ENCODE measurements at places on chromosomes 4 and X. TPM values are rescaled to one million over a fixed set of nuclear protein-coding genes. Genes with fewer than 3 reads are reported as not detected.
A peak's percentile ranks its signal among the peaks of the same experiment; 100 is the strongest.

EMCN gene
- total RNA-seq = not detected

DDX53 gene
- not detected for total RNA-seq

EFHC2 gene
- total RNA-seq = not detected

DNA sequence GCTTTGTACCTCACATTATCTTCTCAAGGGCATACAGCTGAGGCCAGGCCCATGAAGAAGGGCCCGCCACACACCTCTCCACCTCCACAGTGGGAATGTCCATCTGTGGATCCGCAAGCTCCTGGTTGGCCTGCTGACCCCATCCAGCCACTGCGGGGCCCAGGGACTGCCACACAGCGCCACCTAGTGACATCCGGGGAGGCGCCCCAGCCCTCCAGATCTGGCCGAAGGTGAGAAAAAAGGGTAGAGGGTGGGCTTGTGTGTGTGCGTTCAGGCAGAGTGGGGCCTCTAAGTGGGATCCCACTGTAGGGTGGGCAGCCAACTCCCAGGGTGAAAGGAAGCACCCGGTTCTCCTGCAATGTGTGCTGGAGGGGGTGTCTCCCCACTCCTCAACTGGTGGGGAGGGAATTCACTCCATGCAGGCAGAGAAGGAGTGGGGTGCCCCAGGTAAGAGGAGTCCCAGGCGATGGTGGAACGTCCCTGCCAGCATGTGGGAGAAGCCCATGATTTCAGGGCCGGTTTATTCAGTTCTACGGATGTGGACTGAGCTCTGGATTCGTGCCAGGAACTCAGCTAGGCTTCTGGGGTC is 117.3 kb downstream of the ENPP6 start:
- peak; percentile 11 for DNase-seq

GRCh38 chr4:139319571-139319970 is 17.3 kb upstream of the NDUFC1 start:
- no peak for DNase-seq

DNA sequence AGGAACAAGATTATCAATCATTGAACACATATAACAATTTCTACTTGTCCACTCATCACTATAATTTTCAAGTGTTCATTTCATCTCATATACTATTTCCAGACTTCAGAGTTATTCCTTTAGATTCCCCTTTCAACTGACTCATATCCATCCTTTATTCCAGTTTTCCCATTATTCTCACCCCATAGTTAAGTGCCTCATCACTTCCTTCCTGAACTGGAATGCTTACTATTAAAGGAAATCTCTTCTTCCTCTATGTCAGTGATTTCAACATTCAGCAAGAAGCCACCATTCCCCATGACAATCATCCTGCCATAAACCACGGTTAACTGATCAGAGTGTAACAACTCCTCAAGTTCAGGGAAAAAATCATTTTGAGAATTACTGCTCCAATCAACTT is 198.9 kb downstream of the FBXO8 start:
- no peak for DNase-seq

Measured in SJSA1 (cell line).